ENCODE measurements at places on chromosomes 3 and 15.

GRCh38 chr15:31156226-31156625 is 54.7 kb upstream of the TRPM1 start:
- no peak for DNase-seq

- DNase-seq: no peak
Observed at GRCh38 chr15:74376825-74377581, 9.6 kb upstream of the CYP11A1 start.

- no peak for DNase-seq
Observed at GRCh38 chr3:8069471-8069870, 432.2 kb upstream of the LMCD1 start.

- no peak for DNase-seq
Observed at GRCh38 chr3:42662813-42663535, 9.5 kb downstream of the ZBTB47 start.

DNA sequence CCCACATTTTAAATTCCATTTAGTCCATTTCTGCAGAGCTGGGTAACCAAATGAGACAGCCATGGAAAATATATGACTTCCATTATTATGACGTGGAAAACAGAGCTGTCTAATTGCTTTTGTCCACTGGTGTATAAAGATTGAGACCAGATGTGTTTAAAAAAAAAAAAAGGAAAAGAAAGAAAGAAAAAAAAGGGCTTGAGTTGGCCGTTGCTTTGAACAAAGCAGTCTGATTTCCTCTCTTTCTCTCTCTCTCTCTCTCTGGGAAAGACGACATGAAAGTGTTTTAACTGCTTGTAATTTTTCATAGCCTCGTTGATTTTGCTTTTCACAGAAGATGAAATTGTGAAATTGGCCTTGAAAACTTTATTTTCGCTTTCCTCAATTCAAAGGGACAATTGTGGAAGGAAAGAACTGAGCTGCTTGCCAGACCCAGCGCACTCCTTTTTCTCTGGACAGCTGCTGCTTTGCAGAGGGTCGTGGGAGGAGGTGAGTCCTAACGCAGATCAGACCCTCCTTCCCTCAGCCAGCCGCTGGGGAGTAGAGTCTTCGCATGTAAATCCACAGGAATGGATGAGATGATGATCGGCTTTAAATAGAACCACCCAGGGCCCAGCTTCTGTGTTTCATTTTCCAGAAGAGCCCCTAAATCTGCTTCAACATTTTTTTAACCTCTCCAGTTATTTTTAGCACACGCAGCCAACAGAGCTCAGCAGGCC is 42.8 kb upstream of the UBE2E1 start:
- no peak for DNase-seq

GRCh38 chr3:171219258-171219657 is 192.7 kb upstream of the SLC2A2 start:
- no peak for DNase-seq

GRCh38 chr15:96326328-96327154 is 4.0 kb upstream of the NR2F2 start:
- DNase-seq: no peak

DNA sequence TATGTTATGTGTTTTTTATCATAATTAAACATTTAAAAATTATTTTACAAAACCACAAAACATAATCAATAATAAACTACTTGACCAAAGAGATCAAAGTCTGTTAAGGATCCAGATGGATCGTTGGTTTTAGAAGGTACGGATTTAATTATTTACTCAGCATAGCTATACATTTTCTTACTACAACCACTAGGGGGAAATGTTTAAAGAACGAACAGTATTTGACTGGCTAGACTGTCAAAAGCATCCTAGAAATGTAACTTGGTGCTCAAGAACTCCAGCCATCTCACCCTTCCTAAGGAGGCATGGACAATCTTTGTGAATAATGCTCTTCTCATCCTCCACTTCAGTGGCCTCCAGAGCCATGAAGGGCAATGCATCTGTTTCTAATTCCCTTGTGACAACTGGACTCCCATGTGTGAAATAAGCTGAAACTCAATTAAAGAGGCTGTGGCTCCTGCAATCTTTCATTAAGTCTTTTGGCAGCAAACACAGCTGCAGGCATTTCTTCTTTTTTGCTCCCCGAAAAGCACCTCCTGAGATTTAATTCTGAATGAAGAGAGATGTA is 94.7 kb upstream of the TUSC7 start:
- DNase-seq: no peak

DNA sequence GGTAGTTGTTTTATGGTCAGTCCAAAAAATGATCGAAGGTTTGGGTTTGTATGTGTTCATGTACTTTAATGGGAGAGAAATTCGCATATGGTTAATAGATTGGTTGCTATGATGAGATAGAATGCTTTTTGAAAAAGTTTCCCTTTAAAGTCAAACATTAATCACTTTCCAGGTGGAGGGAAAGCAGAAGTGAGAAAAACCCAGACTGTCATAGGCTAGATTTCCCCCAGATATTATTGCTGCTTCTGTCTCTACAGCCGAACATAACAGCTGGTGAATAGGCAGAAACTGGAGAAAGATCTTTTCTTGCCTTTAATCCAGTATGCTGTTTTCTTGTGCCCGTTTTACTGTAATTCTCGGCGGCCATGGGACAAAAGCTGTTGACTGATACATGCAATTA is 287.6 kb downstream of the SOX2 start:
- no peak for DNase-seq

DNA sequence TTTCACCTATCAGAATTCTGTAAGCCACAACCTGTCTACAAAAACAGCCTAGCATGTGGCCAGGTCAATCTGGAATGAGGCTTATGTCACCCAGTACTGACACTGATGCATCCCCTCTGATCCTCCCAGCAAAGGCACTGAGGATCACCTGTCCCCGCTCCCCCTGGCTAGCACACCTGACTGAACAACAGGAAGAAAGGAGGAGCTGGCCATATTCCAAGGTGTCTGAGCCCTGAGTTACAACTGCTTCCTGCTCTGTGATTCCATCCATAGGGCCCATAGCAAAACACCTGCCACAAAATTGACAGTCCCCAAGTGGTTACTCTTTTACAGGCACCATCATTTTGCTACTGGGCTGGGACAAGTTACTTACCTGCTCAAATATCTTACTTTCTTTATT is 555.5 kb upstream of the CFAP20DC start:
- DNase-seq: no peak

- no peak for DNase-seq
Observed at GRCh38 chr3:135310317-135310716, 515.3 kb downstream of the EPHB1 start.

All from stimulated activated CD8-positive, alpha-beta memory T cell treated with anti-CD3 and anti-CD28 coated beads, Interleukin-7, amount 100 ng/mL, for 1 hour (primary cell).